Large intestine (tissue), 12 donors: ENCODE measurements at places on chromosomes 5 and 9. TPM values are rescaled to one million over a fixed set of nuclear protein-coding genes. Genes with fewer than 3 reads are reported as not detected.
A peak's percentile ranks its signal among the peaks of the same experiment; 100 is the strongest.

TMC1 gene
- 0.16 TPM for polyA plus RNA-seq

PCDHA5 gene
- 0.46 TPM for polyA plus RNA-seq

RPP25L gene
- polyA plus RNA-seq: 34.8 TPM

FCN2 gene
- polyA plus RNA-seq: 0.04 TPM

CREBRF gene
- 21.2 TPM for polyA plus RNA-seq

BTNL8 gene
- polyA plus RNA-seq: 135 TPM

CAMSAP1 gene
- 9.8 TPM for polyA plus RNA-seq

CEL gene
- 268 TPM for polyA plus RNA-seq

TTC33 gene
- polyA plus RNA-seq: 17.8 TPM

ZDHHC12 gene
- 35.8 TPM for polyA plus RNA-seq

EPB41L4B gene
- 35.5 TPM for polyA plus RNA-seq

ADRB2 gene
- polyA plus RNA-seq: 0.57 TPM

DNA sequence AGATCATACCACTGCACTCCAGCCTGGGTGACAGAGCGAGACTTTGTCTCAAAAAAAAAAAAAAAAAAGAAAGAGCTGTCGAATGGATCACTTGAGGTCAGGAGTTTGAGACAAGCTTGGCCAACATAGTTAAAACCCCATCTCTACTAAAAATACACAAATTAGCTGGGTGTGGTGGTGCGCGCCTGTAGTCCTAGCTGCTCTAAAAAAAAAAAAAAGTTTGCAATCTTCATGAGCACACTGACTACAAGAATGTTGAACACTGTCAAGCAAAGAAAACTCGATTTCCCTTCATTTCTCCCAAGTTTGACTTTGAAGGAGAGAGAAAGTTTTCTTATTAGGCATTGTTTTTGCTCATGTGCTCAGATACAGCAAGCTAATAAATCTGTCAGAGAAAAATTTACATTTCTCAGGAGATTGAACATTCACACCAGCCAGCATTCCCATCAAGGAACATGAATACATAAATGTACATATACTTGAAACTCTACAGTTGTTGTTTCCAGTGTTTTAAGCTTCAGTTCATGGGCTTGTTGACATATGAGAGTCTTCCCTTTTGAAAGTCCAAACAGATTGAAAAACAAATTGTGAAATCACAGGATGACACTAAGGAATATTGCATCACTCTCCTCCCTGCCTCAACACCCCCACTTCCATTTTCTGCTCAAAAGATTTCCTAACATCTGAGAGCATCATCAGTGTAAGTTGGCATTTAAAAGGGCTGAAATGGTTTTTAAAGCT, 81.8 kb downstream of the ARRDC3 start:
- DNase-seq: no peak

GRCh38 chr5:504326-505154, 19.7 kb downstream of the SLC9A3 start:
- DNase-seq: no peak

DNA sequence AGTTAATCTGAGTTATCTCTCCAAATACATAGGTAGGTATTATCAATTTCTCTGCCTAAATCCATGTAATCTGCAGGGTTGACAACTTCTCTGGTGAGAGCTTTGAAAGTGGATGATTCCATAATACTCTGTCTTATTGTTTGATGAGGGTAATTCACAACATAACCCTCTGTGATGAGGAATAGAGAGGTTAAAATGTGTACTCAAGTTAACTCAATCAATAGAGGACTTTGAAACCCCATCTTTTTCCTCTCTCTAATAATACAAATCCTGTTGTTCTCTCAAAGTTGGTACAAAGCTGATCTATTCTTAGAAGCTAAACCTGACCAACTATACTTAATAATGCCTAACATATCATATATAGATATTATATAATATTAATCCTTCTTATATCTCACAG, 100.1 kb downstream of the PLPPR1 start:
- DNase-seq: no peak

GRCh38 chr9:19464764-19465585, 56.2 kb downstream of the ACER2 start:
- DNase-seq: peak; percentile 61

- no peak for DNase-seq
Measured at GRCh38 chr5:146717951-146718350, 160.6 kb downstream of the PPP2R2B start.

DNA sequence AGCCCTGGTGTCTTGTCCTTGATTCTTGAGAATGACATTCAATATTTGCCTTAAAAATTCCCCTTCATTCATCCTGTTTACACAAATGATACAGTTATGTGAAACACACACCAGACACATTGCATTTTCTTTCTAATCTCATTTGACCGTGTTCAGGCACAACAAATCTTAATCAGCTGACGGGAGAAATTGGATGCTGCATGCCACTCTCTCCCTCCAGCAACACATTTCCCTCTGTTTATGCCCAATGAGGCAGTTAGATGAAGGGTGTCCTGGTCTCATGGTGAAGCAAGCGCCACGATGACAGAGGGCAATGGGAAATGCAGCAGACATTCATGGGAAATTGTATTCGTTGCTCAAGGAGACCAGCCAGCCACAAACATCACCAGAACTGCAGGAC, 3.2 kb upstream of the FGF1 start:
- no peak for DNase-seq

- DNase-seq: peak; percentile 48
Measured at GRCh38 chr9:12854221-12854620, 79.4 kb downstream of the LURAP1L start.

DNA sequence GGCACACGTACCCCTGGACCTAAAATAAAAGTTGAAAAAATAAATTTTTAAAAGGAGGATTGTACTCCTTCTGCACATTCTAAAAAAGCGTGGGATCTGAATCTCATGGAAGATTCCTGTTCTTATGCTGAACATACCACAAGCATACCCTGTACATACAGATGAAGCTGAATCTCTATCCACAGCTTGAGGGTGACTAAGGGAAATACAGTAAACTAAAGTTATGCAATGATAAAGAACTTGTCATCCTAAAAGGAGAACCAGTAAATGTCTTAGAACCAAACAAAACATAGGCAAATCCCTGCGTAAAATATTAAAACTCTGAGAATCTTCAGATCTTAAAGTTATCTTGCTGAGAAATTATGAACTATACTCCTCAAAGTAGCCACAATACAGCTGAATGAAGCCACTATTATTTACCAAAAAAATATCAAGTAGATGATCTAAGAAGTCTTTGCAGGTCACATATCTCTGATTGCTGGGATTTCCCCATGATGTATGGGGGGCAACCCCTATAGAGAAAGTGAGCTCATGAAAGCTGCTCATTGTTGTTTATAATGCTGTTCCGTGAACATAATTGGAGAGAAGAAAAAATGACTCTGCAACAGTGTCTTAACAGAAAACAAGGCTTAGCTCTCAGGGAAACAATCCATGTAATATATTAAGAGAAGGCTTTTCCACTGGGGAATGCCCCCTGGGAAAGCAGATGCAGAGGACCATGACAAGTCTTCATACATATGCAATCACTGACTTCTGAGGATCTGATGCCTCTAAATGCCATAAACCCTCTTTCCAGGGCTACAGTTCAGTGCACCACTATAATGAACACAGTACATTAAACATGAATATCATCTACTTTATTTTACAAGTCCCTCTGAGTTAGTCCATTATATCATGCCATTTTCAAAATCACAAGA, 210.1 kb downstream of the EPB41L4A start:
- no peak for DNase-seq

- no peak for DNase-seq
Measured at GRCh38 chr5:79974886-79975285, 16.2 kb downstream of the MTX3 start.

- no peak for DNase-seq
Measured at GRCh38 chr9:88403340-88403739, 15.1 kb downstream of the SPIN1 start.

- DNase-seq: no peak
Measured at GRCh38 chr5:110854200-110854599, 115.4 kb downstream of the SLC25A46 start.

DNA sequence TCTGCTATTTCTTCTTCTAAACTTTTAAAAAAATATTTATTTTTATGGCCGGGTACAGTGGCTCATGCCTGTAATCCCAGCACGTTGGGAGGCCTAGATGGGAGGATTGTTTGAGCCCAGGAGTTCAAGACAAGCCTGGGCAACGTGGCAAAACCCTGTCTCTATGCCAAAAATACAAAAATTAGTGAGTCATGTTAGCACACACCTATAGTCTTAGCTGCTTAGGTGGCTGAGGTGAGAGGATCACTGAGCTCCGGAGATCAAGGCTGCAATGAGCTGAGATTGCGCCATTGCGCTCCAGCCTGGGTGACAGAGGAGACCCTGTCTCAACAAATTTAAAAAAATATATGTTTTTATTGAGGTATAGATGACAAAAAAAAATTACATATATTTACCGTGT, 5.6 kb downstream of the AP3S1 start:
- no peak for DNase-seq

DNA sequence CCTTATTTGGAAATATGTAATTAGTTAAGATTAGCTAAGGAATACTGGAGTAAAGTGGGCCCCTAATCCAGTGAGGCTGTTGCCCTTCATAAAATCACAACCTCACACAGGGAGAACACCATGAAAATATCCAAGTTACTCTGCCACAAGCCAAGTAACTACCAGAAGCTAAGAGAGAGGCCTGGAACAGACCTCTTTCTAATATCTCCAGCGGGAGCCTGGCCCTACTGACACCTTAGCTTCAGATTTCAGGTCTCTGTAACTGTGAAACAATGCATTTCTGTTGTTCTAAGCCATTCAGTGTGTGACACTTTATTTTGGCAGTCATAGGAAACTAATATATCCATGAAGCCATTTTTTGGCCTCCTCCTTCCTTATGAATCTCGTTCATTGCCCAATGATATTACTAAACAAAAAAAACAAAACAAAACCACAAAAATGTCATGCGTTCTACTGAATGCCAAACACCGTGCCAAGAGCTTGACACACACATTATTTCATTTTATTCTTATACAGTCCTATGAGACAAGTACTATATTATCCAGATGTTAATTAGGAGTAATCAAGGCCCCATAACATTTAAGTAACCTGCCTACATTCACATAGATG, 699.0 kb downstream of the MAT2B start:
- DNase-seq: no peak

- DNase-seq: no peak
Measured at GRCh38 chr5:63570752-63571151, 391.5 kb downstream of the HTR1A start.

GRCh38 chr5:97041239-97041638, 101.2 kb downstream of the LIX1 start:
- no peak for DNase-seq

GRCh38 chr5:142388696-142389095, 63.9 kb upstream of the SPRY4 start:
- no peak for DNase-seq

- no peak for DNase-seq
Measured at GRCh38 chr5:151881621-151882225, 42.9 kb downstream of the GLRA1 start.

GRCh38 chr5:59587489-59588337, 305.8 kb downstream of the PDE4D start:
- DNase-seq: peak; percentile 90

DNA sequence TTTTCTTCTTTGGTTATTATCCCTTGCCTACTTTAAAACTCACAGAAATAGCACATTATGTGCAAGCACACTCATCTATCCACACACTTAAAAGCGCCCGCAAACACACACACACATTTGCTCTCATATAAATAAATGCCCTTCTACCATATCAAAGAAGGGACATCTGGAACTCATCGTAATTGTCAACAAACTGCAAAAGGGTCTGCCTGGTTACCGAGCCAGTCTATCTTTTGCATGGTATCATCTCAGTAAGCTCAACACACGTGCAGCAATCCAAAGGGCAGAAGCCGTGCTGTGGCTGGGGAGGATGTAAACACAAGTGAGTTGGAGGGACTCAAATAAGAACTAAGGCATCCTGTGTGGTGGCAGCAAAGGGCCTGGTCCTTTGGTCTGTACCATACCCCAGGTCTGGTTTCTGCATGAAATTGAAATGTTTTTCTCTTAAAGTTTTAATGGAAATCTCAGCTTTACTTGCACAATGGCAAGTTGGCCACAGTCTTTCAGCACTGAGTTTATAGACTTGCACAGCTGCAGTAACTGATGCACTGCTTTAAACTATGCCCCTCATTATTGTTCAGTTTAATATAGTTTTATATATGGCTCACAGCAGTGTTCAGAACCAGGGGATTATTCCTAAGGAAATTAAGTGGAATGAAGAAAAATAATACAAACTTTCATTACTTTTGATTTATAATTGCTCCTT, 331.0 kb downstream of the ADAMTS6 start:
- peak; percentile 19 for DNase-seq

- no peak for DNase-seq
Measured at GRCh38 chr5:40365342-40366330, 314.1 kb upstream of the PTGER4 start.

GRCh38 chr9:70013598-70014196, 30.0 kb upstream of the MAMDC2 start:
- DNase-seq: no peak

GRCh38 chr5:17255471-17256021, 38.1 kb downstream of the BASP1 start:
- DNase-seq: no peak

DNA sequence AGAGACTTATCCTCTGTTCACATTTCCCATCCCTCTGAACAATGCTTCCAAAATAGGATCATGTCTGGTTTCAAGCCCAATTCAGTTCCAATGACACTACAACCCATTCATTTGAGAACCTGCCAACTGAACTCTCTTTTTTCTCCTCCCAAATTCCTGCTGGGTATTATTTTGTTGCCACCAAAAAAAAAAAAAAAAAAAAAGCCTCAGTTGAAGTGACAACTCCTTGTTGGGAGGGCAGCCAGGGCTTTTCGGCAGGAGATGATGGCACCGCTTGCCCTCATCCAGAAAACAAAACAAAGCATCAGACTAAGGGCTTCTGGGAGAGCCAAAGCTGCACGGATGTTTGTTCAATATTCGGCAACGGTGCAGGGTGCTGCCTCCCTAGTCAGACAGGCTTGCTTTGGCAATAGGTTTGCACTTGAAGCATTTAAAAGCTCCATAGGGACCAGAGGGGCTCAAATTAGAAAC, 30.6 kb upstream of the TRIM32 start:
- DNase-seq: no peak

DNA sequence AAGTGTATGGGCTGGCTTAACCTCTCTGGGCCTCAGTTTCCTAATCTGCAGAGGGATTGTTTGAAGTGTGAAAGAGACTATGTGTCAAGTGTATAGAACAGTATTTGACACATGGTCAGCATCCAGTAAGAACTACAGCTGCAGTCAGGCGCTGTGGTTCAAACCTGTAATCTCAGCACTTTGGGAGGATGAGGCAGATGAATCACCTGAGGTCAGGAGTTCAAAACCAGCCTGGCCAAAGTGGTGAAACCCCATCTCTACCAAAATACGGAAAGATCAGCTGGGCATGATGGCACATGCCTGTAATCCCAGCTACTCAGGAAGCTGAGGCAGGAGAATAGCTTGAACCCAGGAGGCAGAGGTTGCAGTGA, 31.9 kb upstream of the STING1 start:
- DNase-seq: no peak

DNA sequence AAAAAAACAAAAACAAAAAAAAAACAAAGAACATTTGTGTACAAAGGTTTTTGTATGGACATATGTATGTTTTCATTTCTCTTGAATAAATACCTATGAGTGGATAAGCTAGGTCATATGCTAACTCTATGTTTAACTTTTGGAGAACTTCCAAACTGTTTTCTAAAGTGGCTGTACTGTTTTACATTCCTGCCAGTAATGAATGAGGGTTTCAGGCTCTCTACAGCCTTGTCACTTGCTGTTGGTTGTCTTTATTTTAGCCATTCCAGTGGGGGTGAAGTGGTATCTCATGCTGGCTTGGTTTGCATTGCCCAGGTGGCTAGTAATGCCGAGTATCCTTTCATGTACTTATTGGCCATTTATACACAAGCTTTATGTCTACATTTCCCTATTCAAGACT, 9.1 kb upstream of the TRIO start:
- no peak for DNase-seq

GRCh38 chr9:13139641-13140171, 139.8 kb downstream of the MPDZ start:
- DNase-seq: peak; percentile 21
